ENCODE measurements at places on chromosomes 11 and 22.

DNA sequence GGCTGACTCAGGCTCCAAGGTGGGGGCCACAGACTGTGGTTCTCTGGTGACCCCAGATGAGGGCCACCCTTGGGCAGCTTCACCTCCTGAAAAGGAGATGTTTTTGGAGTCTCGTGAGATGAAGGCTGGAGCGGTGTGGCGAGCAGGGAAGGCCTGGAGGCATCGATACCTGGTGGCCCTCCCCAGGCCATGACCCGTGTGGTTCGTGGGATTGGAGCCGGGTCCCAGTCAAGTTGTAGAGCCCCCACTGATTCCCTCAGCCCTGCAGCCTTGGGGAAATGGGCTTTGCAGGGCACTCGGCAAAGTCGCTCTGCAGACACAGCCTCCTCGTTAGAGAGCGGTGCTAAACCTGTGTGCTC lies 1083.4 kb downstream of the BRD1 start:
- DNase-seq, result no peak

- no peak for DNase-seq
Observed at GRCh38 chr11:106242718-106243415, 165.4 kb downstream of the AASDHPPT start.

DNA sequence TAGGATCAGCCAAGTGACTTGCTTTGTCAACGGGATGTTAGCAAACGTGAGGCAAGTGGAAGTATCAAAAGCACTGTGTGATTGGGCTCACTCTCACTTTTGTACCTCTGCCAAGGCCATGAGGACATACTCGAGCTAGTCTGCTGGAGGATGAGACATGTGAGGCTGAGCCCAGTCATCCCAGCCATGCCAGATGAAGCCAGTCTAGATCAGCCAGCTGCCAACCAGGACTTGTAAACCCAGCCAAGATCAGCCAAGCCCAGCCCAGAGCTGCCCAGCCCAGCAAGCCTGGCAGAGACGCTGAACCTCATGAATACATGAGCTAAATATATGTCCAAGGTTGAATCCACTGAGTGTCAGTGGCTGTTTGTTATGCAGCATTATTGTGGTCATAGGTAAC lies 369.7 kb downstream of the MN1 start:
- DNase-seq, result no peak

DNA sequence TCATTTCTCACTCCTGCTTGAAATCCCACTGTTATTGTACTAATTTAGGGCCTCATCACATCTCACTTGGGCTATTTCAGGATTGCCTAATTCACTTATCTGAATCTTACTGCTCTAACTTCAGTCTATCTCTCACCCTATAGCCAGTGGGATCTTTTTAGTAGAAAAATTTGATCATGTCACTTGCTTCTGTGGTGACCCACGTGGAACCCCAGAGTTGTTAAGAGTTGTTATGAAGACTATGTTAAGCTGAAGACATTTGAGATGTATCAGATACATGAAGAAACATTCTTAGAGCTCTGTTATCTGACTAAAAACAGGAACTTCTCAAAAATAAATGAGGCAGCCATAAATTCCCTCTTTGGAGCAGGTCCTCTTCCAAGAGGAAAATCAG lies 1375.6 kb upstream of the TENM4 start:
- DNase-seq, result no peak

- DNase-seq, result peak; percentile 41
Observed at GRCh38 chr11:1352696-1353382, 36.9 kb upstream of the BRSK2 start.

DNA sequence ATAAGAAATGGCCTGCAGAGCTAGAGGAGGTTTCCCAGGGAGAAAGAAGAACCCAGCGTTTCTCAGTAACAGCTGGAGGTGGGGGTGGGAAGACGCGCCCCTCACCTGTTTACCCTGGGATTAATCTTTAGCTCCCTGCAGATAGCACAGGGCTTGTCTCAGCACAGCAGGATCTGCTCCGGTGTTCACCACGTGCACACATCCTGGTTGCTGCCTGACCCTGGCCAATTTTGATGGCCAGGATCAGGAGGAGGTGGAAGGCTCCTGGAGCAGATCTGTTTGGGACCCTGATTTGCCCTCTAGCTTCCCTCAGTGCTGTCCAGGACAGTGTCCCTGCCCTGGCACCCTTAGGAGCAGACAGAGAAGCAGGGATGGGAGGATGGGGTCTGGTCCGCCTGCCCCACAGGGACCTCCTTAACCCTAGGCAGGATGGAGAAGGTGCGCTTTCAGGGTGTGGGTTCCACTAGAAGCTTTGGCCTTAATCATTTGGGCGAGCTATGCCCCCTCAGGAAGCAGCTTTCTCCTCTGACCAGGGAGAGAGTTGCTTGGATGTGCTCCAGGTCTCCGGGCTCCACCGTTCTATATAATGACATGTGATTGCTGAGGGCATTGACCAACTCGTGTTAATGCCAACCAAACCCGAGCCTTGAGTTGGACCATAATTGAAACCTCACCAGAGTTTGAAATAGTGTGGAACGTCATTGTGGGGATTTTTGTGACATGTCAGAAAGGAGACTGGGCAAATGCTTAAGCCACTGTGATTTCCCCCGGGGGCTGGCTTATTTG lies 19.3 kb downstream of the UPB1 start:
- DNase-seq, result no peak

DNA sequence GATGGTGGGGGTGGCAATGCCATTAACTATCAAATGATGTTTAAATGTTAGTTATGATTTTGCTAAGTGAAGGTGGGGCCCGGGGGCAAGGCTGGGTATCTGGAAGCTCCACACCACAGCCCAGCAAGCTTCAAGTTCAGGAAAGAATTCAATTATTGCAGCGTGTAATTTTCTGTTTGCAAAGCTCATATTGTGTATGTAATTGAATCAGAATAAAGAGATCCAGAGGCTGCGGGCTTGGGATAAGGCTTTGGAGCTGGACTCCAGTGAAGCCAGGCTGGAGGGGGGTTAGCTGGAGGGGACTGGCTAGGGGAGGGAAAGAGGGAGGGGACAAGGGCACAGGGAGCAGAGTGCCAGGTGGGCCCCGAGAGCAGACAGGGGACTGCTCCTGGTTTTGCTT lies 557.1 kb upstream of the CADM1 start:
- DNase-seq, result no peak

DNA sequence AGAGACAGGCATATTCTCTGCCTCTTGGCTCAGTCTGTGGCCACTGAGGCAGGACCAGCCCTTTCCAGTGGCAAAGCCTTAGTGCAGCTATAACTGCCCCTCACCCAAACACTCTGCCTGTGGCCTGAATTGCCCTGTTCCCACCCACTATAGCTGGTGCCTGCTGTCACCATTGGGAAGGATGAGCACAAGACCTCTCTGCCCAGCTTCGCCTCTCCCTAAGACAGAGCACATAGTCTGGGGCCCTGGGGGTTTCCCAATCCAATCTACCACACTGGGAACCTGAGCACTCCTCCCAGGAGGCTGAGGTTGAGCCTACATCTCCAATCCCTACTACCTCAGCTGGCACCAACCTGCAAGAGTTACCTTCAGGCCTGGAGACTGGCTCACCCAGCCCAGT lies 670.4 kb downstream of the JRKL start:
- no peak for DNase-seq

GRCh38 chr11:64401775-64402174 lies 42.8 kb downstream of the RPS6KA4 start:
- no peak for DNase-seq

DNA sequence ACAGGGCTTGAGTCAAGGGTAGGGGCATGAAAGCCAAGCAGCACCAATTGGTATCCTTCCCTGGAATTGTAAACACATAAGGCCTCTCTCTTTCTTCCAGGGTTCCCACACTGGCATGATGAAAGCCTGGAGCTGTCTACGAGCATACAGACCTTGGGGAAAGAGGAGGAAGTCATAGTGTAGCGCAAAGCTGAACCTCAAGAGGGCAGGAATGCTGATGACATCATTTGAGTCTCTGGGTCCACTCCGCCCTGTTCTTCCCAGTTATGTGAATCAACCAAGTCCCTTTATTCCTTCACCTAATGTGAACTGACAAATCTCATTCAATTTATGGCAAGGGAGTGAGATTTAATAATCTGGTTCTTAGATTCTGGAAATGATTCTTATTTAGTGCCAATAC lies 266.4 kb upstream of the NCAM1 start:
- no peak for DNase-seq
